NCI-H1092 treated with DMSO at 0.1 percent for 48 hours (cell line): ENCODE measurements at places on chromosomes 7 and 10.
A peak's percentile ranks its signal among the peaks of the same experiment; 100 is the strongest.

DNA sequence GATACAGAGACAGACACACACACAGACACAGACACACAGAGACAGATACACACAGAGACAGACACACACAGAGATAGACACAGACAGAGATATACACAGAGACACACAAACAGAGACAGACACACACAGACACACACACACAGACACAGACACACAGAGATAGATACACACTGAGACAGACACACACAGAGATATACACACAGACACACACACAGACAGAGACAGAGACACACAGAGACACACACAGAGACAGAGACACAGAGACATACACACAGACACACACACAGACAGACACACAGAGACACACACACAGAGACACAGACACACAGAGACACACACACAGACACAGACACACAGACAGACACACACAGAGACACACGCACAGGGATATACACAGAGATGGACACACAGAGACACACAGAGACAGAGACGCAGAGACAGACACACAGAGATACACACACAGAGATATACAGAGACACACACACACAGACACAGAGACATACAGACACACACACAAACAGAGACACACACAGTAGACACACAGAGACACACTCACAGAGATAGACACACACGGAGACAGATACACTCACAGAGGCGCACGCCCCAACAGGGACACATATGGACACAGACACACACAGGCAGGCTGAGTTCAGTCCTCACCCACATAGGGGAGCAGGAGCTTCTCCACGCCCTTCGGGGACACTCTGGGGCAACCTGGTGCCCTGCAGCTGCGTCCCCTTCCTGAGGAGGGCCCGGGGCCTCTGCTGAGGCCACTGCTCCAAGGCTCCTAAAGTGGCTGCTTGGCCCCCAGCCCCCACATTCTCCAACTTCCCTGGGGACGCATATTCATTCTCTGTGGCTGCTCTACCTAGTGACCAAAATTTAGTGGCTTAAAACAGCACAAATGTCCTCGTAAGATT, 10.3 kb upstream of the PPP2R2D start:
- DNase-seq: no peak

- no peak for DNase-seq
Observed at GRCh38 chr7:135644154-135644553, 18.2 kb upstream of the STMP1 start.

- peak; percentile 59 for DNase-seq
Observed at GRCh38 chr7:96084881-96085553, 236.9 kb downstream of the SLC25A13 start.

GRCh38 chr7:34156336-34156735, 251.0 kb downstream of the BMPER start:
- DNase-seq: no peak

GRCh38 chr10:121064491-121064890, 213.3 kb downstream of the WDR11 start:
- no peak for DNase-seq

GRCh38 chr7:133854739-133855138, 272.4 kb upstream of the LRGUK start:
- peak; percentile 74 for DNase-seq

DNA sequence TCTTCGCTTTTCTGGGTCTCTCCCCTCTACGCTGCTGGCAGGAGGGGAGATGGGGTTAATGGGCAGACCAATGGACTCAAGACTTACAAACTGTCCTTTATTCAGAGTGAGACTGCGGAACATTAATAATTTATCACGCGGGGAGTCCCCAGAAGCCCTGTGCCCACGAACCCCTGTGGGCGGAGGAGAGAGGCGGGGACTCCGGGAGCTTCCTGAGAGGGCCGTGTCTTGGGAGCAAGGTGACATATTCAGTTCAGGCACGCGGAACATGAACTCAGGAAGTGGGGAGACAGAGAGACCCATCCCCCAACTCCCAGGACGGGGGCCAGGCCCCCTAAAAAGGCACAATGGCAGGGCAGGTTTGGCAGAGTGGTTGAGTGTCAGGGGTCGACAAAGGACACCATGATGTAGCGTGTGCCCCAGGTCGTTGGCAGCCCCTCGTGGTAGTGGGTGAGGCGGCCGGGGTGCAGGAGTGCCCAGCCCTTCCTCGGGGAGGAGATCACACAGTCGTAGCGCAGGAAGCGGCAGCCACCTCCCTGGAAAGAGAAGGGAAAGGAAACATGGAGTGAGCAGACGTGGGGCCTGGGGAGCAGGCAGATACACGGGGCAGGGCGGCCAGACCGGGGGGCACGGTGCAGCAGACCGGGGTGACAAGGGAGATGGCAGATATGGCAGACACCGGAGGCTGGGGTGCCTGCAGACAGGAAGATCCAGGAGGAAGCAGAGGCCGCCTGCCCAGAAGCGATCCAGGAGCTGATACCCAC, 5.2 kb upstream of the MOGAT3 start:
- DNase-seq: no peak

GRCh38 chr7:149261316-149261828, 624 bp upstream of the ZNF783 start:
- no peak for DNase-seq

DNA sequence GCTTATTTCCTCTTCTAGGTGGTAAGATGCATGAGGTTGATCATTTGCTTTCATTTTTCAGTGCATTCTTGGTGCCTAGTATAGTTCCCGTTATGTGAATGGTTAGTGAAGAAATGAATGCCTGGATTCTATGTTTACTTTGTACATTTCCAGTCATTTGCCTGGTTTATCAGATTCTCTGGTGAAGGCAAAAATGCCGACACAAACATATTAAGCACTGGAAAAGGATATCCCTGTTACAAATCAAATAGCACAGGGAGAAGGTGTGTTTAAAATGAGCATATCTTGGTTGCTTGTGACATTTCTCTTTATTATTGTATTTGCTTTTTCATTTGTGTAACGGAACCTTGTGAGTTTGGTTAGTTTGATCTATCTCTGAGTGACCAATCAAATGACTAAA, 211.3 kb downstream of the MBL2 start:
- DNase-seq: no peak

GRCh38 chr7:50185951-50186682, 93.1 kb upstream of the ZPBP start:
- DNase-seq: no peak

DNA sequence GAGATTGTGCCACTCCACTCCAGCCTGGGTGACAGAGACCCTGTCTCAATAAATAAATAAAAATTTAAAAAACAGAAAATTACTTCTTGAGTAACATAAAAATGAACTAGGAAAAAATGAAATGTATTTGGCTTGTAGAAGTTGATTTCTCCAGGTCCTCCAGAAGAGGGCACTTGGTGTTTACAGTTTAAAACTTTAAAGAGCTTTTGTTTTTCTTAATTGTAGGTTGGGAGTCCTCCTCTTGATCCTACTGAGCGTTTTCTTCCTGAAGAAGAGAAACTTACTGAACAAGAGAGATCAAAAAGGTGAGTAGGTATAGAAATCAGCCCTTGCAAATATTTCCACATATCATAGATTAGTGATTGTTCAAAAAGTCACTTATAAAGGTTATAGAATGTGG, 16.2 kb downstream of the KIFBP start:
- no peak for DNase-seq

GRCh38 chr10:43208147-43209073, 58.5 kb downstream of the RASGEF1A start:
- no peak for DNase-seq

GRCh38 chr10:127996586-127996985, 89.7 kb downstream of the PTPRE start:
- no peak for DNase-seq

- DNase-seq: no peak
Observed at GRCh38 chr7:108292541-108292940, 162.4 kb upstream of the LAMB4 start.

GRCh38 chr7:21371360-21371759, 56.5 kb upstream of the SP4 start:
- DNase-seq: no peak

DNA sequence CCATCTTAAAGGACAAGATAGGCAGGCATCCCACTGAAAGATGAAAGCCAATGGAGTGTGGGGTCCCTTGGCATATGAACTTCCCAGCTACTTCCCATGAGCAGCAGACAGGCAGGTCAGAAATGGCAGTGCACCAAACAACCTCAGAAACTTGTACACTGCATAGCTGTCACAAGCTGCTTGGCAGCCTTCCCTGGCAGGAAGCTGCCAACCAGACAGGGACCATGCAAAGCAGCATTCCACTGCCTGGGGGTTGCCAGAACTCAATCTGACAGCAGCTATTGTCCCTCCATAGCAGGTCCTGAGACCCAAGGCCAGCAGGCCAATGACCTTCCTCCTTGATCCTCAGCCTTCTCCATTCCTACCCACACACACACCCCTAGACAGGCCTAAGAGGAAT, 139.5 kb downstream of the PLCE1 start:
- DNase-seq: no peak

DNA sequence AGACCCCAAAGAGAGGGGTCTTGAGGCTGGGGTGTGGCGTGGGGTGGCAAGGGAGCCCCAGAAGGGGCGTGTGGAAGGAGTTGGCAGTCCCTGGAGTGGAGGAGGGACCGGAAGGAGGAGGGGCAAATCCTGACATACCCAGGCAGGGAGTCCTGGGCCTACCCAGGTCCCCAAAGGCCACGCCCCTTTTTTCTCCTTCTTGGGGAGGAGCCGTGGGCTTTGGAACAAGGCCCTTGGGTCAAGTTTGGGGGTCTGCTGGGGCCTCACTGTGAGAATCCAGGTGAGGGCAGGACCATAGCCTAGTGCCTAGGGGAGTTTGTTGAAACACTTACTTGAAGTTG, 1.2 kb upstream of the SMARCD3 start:
- DNase-seq: no peak

DNA sequence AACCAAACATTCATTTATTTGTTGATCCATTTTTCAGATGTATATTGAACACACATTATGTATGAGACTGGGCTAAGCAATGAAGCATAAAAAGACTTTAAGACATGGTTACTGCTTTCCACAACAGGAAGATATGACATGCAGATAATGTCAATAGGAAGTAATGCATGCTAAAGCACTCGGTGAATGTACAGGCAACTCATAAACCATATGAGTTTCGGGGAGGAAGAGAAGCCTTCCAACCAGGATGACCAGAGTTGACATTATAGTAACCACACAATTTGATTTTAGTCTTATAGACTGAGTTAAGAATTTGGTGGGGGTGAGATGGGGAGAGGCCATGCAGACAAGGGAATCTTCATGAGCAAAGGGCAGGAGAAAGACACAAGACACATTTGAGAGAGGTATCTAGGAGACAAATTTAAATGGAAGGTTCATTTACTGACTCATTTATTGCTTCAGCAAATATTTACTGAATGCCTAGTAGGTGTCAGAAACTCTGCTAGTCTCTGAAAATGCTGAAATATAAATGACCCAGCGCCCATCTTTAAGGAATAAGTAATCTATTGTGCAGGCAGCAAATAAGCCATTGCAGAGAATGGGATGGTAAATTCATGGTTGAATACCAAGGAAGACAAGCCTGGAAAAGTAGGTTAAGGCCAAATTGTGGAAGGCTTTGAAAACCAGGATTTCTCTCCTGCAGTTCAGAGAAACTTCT, 19.0 kb upstream of the SLK start:
- no peak for DNase-seq

DNA sequence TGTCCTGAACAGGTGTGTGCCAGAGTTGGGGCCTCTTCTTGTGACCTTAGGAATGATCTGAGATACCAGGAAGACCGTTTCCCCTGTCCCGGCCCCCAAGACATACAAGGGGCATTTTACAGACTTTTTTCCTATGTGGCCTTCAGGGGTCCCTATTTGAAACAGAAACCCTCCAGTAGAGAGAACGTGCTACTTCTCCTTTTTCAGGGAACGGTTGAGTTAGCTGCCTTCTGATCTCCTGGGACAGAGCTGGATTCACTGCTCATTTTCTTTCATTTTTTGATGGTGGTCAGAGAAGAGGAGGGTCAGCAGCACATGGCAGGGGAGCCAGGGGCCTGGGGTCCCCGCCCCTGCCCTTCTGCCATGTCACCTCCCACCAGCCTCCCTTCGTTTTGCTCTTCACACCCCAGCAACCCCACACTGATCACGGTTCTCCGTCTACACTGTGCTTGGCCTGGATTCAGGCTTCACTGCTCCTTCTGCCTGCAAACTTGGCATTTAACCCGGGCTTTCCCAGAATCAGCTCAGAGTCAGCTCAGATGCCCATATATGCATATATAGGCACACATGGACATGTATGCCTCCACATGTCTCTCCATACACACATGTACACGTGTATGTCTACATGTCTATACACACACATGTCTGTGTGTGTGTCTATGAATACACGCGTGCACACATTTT, 138.1 kb upstream of the BTBD16 start:
- DNase-seq: no peak
